Stimulated activated CD4-positive, alpha-beta T cell treated with anti-CD3 and anti-CD28 coated beads, Interleukin-12 subunit alpha, Interleukin-12 subunit beta, amount 100 ng/mL, for 24 hours (primary cell): ENCODE measurements at places on chromosomes 2 and 18.

GRCh38 chr2:239594019-239594771, 193.4 kb upstream of the HDAC4 start:
- no peak for DNase-seq

GRCh38 chr18:37701967-37702366, 136.4 kb upstream of the CELF4 start:
- no peak for DNase-seq

DNA sequence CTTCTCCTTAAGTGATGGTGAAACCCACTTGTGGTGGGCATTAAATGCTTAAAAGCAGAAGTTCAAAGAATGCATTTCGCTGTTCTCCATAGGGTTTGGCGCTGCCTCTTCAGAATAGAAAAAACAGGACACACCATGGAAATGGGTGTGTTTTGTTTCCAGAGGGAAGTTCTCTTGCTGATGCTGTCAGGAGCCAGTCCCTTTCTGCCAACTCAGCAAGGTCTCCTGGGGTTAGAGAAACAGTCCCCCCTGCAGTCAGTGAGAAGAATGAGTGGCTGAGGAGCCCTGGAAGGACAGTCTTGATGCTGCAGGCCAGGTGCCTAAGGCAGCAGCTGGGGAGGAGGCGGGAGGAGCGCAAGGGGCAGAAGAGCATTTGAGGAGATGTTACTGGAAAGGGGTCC, 37.8 kb upstream of the ASAP2 start:
- DNase-seq = no peak

GRCh38 chr2:88331239-88331638, 121.3 kb downstream of the FOXI3 start:
- DNase-seq = no peak

DNA sequence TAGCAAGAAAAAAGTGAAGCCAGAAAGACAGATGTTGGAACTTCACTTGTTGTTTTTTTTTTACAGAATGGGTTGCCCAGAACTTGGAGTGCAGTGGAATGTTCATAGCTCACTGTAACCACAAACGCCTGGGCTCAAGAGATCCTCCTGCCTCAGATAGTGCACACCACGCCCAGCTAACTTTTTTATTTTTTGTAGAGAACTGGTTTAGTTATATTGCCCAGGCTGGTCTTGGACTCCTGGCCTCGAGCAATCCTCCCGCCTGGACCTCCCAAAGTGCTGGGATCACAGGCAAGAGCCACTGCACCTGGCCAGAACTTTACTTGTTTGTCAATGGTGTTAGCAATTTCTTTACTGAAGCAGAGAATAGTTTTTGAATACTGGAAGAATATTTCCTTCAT, 11.9 kb upstream of the ASPRV1 start:
- DNase-seq = no peak

- no peak for DNase-seq
These were observed 37.5 kb downstream of the STAT1 start for GRCh38 chr2:190976521-190976920.

DNA sequence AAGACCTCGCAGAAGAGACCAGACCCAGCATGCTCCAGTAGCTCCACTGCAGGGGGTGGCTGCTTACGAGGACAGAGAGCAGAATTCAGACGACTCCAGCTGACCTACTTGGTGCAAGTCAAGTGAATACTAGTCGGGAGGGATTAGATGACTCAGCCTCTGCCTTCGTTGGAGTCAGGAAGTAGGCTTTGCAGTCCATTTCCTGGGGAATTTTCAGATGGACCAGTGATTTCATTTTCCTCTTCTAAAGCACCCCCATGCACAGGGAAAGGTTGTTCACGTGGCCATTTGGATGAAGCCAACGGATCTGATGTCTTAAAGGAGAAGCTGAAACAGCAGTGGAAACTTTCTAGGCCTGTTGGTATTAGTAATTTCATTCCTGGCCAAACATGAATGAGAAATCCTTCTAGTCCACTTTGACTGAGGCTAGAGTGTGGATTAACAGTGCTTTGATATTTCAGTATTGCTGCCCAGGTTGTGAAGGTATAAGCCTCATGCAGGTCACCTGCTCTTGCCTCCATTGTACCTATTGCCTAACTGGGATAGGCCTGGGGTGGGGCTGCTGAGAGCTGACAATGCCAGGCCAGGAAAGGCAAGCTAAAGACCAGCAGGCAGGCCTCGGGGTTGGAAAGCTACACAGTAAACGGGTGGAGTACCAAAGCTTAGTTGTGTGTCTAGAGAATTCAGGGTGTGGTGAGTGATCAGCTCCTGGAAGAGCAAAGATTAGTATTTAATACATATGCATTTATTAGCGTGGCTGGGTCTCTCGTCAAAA, 117.6 kb upstream of the FOSL2 start:
- no peak for DNase-seq

DNA sequence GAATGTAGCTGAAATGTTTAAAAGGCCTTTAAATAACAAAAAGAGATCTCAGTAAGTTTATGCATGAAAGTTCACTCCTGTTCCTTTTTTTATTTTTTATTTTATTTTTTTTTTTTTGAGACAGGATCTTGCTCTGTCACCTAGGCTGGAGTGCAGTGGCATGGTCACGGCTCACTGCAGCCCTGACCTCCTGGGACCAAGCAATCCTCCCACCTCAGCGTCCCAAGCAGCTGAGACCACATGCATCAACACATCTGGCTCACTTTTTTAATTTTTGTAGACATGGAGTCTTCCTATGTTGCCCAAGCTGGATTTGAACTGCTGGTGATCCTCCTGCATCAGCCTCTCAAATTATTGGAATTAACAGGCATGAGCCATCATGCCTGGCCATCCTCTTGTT, 84.3 kb downstream of the KANSL1L start:
- DNase-seq = no peak

DNA sequence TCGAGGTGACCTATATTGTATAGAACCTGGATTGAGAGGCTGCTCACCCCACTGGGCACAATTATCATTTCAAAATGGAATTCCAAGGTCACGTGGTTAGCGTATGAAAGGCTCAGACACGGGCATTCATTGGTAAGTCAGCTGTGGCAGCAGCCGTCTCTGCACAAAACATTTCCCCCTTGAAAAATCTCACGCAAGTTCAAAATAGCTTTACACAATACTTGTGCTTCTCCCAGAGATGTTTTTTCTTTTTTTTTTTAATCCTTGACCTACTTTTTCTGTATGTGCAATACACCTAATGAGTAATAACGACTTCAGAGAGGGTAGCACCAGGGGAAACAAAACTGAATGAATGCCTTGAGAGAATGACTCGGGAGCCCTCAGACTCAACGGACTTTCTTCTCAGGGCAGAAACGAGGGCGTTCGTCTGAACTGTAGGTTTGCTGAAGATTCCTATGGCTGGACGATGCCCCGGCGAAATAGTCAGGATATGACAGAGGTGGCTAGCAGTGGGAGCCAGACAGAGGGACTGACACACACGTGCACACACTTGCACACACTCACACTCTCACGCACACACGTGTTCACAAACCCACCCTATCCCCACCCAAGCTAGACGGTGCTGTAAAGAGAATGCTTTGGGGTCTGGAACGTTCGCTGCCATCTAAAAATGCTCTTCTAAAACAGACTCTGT, 77.8 kb downstream of the PDCL3 start:
- no peak for DNase-seq

- DNase-seq = no peak
These were observed 66.7 kb upstream of the DNAJC10 start for GRCh38 chr2:182649316-182649715.

- no peak for DNase-seq
These were observed 118.3 kb upstream of the NEDD4L start for GRCh38 chr18:57925706-57926105.

- DNase-seq = no peak
These were observed 56.8 kb downstream of the DPP4 start for GRCh38 chr2:162017233-162017632.

DNA sequence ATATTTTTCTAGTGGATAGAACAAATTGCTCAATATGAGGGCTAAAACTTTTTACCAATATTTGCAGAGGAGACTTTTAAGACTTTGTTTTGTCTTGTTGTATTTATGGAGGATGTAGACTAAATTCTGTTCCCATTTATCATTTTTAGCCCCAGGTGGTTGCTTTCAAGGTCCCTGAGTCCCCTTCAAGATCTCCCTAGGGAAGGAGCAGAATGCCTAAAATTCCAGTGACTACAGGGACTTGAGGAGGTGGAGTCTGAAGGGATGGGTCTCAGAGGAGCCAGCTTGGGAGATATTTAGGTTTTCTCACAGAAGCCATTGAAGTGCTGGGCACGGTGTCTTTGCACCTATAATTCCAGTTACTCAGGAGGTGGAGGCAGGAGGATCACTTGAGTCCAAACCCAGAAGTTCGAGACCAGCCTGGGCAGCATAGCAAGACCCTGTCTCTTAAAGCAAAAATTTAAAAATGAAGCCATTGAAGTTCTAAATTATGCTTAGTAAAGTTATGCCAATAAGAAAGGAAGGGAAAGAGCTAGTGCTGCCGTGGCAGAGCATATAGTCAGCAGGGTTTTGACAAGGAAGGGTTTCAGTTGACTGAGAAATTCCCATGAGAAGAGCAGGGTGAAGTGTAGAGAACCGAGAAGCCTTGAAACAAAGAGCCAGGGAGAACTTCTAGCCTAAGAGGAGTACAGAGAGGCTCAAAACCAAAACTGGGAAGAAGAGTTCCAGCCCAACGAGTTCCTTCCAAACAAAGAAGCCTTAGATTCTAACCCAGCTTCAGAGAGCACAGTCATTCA, 43.4 kb downstream of the COMMD1 start:
- DNase-seq = no peak

DNA sequence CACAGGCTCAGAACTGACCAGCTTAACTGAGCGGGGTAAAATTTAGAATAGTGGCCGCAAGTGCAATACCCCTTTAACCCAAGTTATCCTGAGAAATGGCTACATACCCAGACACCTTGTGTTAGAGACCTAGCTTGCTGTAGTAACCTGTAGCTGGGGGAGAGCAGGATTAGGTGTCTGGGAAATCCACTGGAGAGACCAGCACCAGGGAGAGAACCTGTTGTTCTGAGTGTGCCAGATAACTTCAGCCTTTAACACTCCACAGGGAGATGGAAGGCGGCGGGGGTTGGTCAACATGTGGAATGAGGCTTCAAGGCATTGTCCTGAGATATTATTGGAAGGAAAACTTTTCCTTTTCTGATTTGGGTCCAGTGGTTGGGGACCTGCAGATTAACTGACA, 356.0 kb downstream of the PTPRM start:
- no peak for DNase-seq

DNA sequence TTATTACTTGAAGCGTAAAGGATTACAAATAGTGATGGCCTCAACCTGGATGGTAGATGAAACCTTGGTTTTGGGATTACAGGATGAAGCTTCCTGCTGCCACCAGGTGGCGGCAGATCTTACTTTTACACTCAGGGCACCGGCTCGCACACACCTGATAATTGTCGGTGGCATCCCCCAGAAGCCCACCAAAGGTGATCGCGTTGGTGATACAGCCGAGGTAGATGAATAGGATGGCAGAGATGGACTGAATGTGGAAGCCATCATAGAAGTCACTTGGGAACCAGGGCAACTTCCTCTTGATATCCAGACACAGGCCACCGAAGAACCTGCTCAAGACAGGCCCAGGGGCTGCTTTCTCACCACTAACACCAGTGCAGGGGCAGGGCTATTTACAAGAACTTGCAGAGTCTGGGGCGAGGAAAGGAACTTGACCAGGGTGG, 51.8 kb downstream of the MTHFD2 start:
- no peak for DNase-seq

DNA sequence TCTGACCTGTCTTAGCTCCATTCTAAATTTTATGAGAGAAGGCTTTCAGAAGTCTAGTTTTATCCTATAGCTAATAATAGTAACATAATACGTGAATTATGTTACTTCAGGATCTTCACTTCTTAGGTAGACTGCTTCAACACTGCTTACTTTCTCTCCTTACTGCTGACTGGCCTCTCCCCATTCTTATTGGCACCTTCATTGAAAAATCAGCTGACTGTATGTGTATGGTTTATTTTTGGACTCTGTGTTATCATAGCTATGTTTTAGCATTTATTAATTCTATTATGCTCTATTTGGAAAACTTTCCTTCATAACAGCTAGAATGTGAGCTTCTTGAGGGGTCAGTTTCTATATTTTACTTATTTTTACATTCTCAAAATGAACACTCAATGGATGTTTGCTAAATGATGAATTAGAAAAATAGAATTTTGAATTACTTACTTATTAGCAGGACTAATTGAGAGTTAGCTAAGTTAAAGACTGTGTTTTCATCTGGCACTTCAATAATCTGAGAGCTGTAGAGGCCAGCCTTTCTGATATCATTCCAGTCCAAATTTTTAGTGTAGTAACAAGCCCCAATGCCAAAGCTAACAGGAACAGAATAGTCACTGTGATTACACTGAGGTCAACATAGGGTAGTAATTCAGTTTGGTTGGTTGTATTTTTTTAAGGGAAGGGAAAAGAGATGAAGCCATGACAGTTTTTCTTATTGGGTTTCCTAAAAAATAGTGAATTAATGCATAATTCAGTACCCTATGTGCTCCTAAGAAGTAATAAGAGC, 92.3 kb downstream of the TTC27 start:
- no peak for DNase-seq

GRCh38 chr2:150276737-150277136, 210.7 kb downstream of the RND3 start:
- no peak for DNase-seq

DNA sequence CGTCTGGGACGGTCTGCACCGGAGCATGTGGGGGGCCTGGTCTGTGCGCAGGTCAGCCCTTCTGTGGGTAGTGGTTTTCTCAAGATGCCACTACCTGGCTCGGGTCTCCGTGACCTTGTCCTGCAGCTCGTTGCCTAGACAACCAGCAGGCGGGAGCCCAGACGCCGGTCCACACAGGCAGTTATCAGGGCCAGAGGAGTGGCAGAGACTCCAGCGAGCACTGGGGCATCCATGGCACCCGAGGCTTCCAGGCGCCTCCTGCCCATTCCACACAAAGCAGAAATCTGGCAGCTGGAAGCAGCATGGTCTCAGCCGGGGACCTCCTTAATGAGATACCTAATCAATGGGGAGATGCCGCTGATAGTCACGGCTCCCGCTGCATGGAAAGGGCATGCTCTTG, 156.1 kb downstream of the FAM210A start:
- no peak for DNase-seq

DNA sequence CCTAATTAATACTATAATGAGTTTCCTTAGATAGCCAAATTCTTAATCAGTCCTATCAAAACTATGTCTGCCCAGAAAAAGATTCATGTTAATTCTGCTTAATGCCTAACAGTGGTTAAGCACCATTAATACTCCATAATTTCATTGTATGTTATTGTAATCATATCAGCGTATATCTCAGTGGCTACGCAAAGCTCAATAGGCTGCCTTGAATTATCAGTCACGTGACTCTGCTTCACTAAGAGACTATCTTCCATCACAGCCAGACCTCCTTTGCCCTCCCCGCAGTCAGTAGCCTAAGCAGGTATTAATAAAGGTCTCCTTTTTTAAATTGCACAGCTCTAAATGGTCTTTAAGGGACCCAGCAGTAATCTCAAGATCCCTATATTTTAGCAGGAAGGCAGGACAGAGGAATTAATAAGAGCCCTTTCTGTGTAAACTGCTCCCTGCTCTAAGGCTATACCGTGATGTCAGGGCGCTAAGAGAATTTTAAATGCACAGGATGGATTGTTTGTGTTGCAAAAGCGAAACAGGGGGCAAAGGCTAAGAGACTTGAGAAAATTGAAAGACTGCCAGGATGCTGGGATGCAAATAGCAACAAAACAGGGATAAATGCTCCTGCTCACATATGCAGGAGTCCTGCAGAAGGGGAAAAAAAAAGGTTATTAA, 215.6 kb upstream of the POU3F3 start:
- DNase-seq = no peak

GRCh38 chr18:2588666-2589344, 17.4 kb downstream of the NDC80 start:
- no peak for DNase-seq

GRCh38 chr2:113234721-113235346, 43.9 kb downstream of the PAX8 start:
- no peak for DNase-seq
